Stimulated activated CD4-positive, alpha-beta T cell treated with anti-CD3 and anti-CD28 coated beads, Interleukin-4, amount 100 ng/mL, for 24 hours (primary cell): ENCODE measurements at places on chromosomes 5 and 9.

- no peak for DNase-seq
Observed at GRCh38 chr5:74040811-74041491, 415.0 kb downstream of the ARHGEF28 start.

- no peak for DNase-seq
Observed at GRCh38 chr9:134413890-134414623, 87.8 kb downstream of the RXRA start.

GRCh38 chr5:1174122-1174936 lies 27.1 kb upstream of the SLC6A19 start:
- peak; percentile 52 for DNase-seq

GRCh38 chr9:121156263-121156731 lies 45.4 kb downstream of the RAB14 start:
- DNase-seq = peak; percentile 11

GRCh38 chr5:171614971-171615653 lies 170.5 kb upstream of the SMIM23 start:
- DNase-seq = no peak

DNA sequence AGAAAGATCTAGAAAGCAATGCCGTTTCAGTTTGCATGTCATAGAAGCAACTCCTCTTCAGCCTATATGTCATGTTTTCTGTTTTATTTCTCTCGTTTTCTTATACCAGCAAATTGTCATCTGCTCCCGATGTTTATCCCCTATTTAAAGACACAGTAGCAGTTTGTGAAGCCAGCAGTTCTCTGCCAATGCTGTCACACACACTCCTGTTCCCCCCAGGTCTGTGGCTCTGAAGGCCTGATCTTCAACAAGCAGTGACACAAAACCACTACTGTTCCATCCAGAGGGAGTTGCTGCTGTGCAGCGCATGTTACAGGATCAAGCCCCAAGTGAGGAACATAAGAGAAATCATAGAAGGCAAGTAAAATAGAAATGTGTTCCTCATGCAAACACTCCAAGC lies 364.1 kb upstream of the SLC30A5 start:
- DNase-seq = no peak

DNA sequence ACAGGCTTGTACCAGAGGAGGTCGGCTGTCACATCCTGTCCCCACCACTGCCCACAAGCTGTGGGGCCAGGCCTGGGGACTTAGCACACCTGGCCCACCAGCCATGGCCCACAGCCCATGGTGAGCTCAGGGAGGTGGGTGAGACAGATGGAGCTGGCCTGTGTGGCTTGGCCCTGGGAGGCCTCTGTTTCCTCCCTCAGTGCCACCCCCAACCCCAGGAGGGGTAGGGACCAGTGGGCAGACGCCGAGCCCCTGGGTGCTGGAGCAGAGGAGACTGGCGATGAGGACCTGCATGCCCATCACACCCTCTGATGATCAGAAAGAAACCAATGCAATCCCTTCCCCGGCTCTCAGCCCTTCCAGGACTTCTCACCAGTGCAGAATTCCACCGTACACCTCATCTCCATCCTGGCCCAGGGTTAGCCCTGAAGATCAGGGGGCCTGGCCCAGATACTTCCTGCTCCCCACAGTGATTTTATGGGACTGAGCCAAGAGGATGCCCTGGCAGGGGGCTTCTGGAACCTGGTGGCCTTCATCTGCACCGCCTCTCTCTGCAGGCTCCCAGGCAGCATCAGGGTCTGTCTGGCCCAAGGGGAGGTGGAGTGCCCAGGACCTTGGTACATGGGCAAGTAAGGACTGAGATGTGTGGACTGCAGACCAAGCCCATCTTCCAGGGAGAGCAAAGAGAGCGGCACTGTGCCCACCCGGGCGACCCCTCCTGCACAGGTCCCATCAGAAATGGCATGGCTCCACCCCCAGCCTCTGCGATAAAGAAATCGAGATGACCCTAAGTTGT lies 16.9 kb upstream of the NKD2 start:
- no peak for DNase-seq

- DNase-seq = no peak
Observed at GRCh38 chr5:149254506-149254905, 17.2 kb upstream of the AFAP1L1 start.

DNA sequence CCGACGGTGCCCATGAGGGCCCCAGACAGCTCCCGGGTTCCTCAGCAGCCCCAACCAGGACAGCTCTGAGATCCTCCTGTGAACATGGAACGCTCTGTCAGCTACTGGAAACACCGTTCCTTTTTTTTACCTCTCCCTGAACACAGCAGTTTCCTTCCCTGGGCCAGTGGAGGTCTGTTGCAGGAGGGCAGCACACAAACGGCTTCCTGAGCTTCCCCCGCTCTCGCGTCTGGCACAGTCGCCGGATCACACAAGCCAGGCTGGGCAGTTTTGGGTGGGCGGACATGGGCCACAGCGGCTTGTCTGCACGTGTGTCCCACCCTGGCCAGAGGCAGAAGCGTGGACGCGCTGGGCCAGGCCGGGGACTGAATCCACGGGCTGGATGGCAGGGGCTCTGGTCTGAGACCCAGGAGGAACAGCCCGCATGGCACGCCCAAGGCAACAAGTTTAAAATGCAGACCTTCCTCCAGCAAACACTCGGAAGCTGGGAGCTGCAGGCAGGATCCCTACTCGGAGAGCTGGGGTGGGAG lies 106.8 kb upstream of the SARDH start:
- no peak for DNase-seq

DNA sequence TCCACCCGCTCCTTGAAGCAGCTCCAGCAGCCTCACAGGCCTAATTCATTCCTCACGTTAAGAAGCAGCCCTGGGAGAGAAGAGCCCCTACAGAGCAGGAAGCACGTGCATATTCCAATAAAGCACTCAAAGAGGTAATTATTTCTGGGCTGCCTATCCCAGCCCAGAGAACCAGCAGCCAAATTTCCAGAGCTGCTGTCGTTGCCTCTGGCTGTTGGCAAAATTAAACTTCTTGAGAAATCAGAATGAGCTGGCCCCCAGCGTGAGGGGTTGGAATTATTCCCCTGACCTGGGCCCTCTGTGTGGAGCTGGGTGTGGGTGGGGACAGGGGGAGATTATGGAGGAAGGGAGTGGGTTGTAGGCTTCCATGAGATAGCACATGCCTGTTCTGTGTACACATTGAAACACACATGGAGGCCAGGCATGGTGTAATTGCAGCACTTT lies 86.8 kb upstream of the HSPA9 start:
- no peak for DNase-seq

DNA sequence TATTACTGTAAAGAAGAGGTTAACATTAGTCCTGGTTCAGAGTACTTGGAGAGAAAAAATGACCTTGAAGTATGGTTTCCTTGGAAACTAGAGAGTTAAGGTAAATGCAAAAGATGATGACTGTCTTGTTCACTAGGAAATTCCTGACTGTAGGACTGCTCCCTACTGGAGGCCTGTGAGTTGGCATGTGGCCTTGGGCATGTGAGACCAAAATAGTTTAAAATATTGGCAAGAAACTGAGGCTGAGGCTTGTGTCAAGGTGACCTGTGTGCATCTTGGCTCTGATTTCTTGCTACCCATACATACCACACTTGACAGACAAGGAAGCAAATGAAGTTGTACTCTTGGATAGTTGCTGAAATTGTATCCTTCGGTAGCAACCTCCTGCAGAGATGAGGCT lies 96.5 kb downstream of the TARS1 start:
- DNase-seq = no peak

DNA sequence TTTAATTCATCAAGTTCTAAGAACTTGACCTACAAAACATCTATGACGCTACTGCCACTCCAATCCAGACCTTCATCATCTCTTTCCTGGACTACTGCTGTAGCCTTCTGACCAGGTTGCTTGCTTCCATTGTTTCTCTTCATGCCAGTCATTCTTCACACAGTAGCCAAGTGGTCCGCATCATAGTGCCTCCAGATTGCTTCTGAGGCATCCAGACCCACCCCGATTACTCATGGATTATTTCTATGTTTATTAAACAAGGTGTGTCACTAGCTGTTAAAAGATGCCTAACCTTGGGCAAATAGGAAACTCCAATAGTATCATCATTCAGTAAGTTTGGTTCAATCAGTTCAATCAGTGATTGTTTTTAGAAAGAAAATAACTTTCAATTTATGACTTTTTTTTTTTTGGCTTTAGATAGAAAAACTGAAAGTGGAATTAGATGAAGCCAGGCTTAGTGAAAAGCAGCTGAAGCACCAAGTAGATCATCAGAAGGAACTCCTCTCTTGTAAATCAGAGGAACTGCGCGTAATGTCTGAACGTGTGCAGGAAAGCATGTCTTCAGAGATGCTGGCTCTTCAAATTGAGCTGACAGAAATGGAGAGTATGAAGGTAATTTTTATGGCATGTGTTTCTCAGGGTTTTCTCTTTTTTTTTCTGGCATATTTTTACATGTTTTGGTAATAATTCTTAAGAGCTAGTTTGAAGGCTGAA lies 9.5 kb downstream of the SPDL1 start:
- DNase-seq = no peak

DNA sequence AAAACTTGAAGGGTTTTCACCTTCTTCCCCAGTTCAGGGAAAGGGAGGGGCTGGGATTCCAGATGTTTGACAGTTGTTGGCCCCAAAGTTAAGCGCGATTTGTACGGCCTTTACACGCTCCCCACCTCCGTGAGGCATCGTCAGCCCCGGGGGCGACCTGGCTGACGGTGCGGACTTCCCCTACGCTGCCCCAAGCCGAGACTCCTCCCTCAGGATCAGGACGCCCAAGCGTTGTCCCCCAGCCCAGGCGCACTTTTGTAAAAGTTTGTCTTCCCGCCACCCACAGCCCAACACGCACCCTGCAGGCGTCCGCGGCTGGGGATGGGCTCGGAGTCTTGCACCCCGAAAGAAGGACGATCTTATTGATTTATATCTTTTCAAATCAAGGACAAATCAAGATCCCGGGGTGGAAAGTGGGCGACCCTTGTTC lies 713 bp downstream of the MOB3B start:
- DNase-seq = peak; percentile 48
